ENCODE measurements at places on chromosomes 12 and 14.

DNA sequence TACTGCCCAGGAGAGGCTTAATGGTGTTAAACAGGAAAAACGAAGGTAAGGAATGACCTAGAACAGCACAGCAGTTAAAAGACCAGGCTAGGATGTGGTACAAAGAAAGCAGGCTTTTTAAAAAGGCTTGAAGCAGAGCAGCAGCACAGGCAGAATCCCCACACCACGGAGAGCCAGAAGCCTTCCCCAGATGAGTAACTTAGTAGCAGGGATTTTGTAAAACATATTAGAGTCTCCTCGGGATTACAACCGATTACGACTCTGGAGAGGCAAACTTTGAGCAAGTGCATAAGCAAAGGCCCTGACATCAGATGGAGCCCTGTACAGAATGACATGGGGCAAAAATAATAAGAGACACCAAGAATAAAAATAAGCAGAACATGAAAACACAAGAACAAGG lies 37.1 kb upstream of the DHRS4 start:
- DNase-seq = no peak

DNA sequence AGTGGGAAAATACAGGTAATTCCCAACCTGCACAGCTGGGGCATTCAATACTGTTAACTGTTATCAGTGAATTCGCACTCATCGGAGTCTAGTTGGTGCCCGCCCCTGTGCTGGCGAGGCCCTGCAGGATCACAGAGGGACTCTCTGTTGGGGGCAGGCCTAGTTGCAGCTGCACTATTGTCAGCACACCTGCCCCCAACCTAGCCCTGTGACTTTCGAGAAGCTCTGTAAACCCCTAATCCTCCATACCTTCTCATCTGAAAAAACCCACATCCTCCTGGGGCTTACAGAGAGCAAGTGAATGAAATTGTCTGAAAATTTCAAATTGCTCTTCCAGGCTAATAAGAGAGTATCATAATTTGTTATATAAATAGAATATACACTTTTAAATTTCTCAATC lies 132.2 kb upstream of the NUDT4 start:
- no peak for DNase-seq

- DNase-seq = no peak
Measured at GRCh38 chr14:54758041-54758440, 144.6 kb downstream of the GCH1 start.

DNA sequence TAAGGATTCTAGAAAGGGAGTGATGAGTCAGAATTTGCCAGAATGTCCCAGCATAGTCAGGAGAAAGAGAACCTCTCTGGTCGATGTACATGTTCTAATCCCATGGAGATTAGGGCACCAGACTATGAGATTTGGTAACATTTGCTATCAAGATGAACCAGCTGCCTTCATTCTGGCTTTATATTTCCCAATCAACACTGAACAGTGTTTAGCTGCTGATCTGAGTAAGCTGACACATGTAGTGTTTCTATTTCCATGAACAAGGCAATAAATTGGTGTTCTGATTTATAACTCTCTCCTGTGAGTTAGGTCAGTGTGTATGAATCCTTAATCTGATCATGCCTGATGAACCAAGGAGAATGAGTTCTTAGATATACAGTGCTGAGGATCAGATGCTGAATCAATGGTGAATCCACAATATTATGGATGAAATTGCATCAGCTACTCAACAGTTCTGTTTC lies 158.0 kb upstream of the AMIGO2 start:
- DNase-seq = no peak

DNA sequence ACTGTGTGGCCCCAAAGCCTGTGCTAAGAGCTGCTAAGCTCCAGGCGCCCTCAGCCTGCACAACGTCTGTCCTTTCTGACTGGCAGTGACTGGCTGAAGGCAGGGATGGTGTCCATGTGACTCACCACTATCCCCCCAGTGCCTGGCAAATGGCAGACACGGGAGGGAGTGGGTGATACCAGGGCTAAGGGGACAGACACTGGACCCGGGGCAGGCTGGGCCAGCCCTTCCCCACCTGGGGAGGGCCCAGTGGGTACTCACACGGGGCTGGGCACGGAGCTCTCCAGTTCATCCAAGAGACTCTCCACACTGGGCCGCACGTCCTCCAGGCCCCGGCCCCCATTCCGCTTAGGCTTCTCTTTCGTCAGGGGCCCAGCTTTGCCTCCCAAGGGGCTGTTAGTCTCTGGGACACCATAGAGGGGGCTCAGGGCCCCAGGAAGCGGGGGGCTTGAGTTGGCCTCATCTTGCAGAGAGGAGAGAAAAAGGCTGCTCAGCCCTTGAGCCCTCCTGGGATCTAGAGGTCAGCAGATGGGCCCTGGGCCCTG lies 21.4 kb upstream of the RPLP0 start:
- no peak for DNase-seq

- DNase-seq = no peak
Measured at GRCh38 chr12:122206111-122206881, 2.8 kb downstream of the B3GNT4 start.

DNA sequence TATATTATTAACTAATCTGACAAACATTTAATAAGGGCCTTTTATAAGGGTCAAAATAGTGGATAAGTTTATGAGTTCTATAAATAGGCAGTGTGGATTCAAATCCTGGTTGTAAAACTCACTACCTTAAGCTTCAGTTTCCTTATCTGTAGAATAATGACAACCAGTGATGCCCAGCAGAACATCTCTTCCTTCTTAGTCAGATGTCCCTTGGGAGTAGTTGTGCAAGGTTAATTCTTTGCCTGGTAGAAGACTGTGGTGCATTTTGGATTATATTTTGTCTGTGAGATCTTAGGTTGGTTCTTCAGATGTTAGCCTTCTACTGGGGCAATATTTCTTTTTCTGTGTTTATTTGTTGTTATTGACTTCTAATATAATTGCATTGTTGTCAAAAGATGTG lies 59.5 kb downstream of the ARID2 start:
- DNase-seq = peak; percentile 92

Data from NB4 (cell line).